ENCODE measurements at places on chromosomes 5 and 9. TPM values are rescaled to one million over a fixed set of nuclear protein-coding genes. Genes with fewer than 3 reads are reported as not detected.

The ZBTB43 gene
- total RNA-seq, result 16.4 TPM

The CCNO gene
- total RNA-seq, result 0.27 TPM

DNA sequence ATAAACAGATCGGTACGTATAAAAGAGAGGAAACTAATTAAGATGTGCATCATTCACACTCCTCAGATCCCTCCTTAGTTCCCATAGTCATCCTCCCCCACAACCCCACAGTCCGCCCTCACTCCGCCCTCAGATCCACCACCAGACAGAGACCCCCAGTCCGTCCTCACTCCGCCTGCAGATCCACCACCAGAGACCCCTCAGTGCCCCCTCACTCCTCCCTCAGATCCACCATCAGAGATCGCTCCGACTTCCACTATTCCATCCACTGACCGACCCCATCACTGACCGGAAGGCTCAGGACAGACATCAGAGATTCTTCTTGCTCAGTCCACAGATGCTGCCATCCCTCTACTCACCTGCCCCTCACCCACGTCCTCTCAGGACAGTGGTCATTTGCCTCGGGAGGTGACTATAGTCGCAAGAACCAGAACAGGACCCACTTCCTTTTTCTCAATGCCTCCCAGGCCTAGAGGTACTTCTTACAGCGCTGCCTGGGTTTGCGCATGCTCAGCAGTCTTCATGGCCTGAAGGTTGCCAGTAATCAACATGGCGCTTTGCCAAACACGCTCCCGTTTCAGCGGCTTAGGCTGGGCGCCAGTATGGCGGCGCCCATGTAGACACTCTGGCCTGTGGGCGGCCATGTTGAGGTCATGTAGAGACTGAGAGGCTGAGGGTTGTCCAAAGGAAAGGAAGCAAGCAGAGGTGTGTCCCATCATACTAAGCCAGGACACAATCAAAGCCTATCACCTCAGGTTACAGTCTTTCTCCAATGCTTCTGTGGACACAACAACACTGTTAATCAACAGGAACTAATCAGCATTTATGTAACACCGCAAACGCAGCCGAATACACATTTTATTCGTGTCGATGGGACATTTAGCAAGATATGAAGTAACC, at the start of gene ZNF484:
Gene ZNF484, minus strand, starts transcription at position 508 of the 900 bp plus-strand sequence. CDS start 3,009 bp downstream, outside the sequence.
- peak; percentile 93 for DNase-seq

The LRRC8A gene
- 24.9 TPM for total RNA-seq

The STING1 gene
- total RNA-seq, result 169 TPM

The TMEM252 gene
- not detected for total RNA-seq

The PCA3 gene
- total RNA-seq, result not detected

- no peak for DNase-seq
Observed at GRCh38 chr9:95237336-95237735, 80.2 kb downstream of the FANCC start.

The KCTD16 gene
- total RNA-seq, result not detected

- DNase-seq, result no peak
Observed at GRCh38 chr9:98724810-98725530, 16.2 kb upstream of the GABBR2 start.

GRCh38 chr9:113755433-113755832, 120.7 kb upstream of the ZNF618 start:
- no peak for DNase-seq

The CCL27 gene
- 0.55 TPM for total RNA-seq

- DNase-seq, result no peak
Observed at GRCh38 chr5:36447776-36448175, 146.1 kb upstream of the RANBP3L start.

GRCh38 chr9:72274441-72274840, 90.6 kb downstream of the ZFAND5 start:
- no peak for DNase-seq

Measured in activated T-helper 2 cell treated with anti-CD3 and anti-CD28 coated beads, Interferon-gamma antibody, Interleukin-2, Interleukin-4, amounts not matched to agents 10 μg/mL and 5 μg/mL and 100 μg/mL, durations not matched to agents 14 hours and 24 hours and 36 hours (primary cell).